Left renal pelvis (tissue), 4 donors: ENCODE measurements at places on chromosomes 7 and 10.

DNA sequence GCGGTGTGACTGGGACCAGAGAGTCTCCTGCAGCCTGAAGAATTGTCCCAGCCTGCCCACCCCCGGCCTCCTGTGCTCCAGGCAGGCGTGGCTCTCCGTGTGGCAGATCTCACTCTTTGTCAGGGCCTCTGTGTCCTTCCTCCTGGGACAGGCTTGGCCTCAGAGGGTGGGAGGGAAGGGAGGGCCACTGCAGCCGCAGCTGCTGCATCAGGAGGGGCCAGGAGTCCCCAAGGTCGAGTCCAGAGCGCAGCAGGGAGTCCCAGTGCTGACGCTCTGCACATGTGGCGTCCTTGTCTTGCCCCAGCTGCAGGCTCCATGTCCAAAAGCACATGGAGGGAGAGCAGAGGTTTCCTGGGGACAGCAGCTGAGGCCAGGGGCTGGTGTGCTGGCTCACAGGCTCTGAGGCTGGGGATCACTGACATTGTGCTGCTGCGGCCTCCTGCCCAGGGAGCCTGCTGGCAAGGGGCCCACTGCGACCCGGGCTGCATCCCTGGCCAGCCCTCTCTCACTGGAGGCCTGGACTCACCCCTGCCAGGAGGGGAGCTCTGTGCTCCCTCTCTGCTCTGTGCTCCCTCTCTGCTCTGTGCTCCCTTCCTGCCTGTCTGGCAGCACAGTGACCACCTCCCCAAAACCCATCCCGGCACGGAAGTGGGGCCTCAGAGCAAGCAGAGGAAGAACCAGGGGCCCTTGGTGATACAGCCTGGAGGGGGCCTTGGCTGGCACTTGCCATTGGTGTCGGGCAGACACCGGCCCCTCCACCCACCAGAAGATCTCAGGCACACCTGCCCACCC, 114.6 kb upstream of the RET start:
- peak; percentile 10 for DNase-seq

DNA sequence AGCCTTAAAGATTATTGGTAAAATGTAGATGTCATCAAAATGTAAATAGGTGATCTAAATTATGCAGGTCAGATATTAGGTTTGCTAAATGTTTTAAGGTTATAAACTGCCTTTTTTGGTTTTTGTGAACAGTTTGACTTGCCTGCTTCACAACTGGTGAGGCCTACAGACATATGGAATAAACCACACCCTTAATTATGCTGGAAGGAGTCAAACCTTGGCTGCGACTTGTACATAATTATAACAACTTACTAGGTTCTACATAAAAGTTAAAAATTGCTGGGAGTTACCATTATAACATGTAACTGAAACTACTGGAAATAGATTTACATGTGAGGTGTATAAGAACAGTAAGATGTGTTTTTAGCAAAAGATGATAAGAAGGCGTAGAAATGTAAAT, 31.5 kb upstream of the OPTN start:
- DNase-seq, result no peak

DNA sequence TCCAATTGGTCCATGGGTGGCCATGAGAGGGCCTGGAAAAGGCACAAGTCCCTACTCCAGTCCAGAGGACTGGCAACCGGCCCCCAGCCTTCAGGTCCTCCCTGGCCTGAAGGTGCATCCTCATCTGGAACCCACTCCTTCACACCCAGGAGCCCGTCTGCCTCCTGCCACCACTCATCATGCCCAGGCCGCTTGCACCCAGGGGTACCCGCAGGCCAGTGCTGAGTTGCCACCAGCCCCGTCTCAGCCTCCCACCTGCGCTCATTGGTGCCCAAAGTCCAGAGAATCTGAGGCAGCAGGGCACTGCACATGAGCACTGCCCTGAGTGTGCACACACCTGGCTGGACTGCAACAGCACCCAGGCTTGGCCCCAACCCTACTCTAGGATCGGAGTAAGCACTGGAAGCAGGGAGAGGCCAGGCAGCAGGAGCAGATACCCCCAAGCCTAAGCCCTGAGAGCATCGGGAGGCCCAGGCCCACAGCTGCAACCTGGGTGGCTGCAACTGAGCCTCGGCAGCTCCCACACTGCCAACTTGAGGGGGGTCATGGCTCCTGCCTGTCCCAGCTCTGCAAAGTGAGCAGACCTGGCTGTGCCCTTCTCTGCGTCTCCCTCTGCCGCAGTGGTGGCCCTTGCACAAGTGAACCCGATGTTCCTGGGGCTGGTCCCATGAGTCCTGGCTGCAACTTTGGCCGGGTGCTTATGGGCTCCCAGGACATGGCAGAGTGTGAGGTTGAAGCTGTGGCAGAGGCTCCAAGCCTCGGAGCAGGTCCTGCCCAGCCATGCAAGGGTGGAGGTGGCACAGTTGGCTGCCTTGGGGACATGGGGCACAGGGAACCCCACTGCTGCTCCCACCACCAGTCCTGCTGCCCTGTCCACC, 44.3 kb downstream of the TCERG1L start:
- DNase-seq, result no peak

- DNase-seq, result no peak
These were observed 90.6 kb downstream of the CARD11 start for GRCh38 chr7:2953099-2953498.

GRCh38 chr10:70893227-70894006, 5.1 kb upstream of the PCBD1 start:
- DNase-seq, result no peak

- no peak for DNase-seq
These were observed 297.4 kb upstream of the GLI3 start for GRCh38 chr7:42534441-42534840.

- DNase-seq, result no peak
These were observed 2.4 kb upstream of the DENND10 start for GRCh38 chr10:119101366-119102098.

DNA sequence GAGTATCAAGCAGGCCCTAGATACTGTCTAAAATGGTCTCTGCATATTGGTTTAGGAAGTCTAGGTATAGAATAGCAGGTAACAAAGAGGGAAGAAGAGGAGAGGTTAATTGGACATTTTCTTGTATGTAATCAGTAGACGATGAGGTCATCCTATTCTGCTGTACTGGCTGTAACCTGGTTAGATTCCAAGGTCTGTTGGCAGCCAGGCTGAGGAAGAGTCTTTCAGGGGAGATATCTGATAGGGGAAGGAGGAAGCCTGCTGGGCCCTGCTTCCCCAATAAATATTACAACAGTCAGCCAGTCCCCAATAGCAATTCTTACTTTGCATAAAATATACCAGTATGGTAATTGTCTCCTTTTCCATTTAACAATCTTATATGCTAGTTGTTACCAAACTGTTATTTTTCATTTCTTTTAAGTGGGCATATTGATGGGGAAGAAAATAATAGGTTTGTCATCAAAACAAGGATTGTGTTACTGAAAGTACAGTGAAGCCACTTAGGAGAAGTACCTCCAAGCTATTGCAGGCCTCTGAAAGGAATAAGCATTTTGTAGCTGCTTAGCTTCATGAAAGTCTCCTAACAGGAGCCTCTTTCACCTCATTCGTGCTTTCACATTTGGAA, 186.4 kb downstream of the LRRC4 start:
- no peak for DNase-seq

GRCh38 chr7:133709036-133709880, 417.9 kb upstream of the LRGUK start:
- no peak for DNase-seq

- DNase-seq, result no peak
These were observed 269.2 kb downstream of the MAD1L1 start for GRCh38 chr7:1963575-1963974.

DNA sequence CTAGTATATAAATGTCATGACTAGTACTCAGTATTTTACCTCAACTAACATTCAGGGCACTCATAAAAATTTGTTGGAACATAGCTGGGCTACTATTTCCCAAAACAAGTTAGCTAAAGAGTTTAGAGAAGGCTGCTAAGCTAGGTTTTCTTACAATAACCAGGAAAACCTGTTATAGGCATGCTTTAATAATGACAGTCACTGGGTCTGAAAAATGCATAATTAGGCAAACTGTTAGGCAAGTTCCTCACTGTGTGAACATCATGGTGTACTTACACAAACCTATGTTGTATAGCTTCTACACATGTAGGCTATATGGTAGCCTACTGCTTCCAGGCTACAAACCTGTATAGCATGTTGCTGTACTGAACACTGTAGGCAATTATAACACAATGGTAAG, 79.0 kb downstream of the DNAJC1 start:
- DNase-seq, result no peak

DNA sequence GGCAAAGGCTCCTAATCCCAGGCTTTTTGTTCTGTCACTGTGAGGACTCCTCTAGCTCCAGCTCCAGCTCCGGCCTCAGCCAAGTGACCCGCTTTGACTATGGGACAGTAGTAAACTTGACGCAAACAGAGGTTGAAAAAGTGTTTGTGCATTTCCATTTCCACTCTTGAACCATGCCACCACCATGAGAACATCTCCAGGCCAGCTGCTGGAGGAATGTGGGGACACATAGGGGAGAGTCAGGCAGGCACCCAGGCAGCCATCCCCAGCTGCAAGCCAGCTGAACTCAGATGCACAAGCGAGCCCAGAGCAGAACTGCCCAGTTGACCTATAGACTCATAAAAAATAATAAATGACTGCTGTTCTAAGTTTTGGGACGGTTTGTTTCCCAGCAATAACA, 224.7 kb downstream of the GRID1 start:
- DNase-seq, result no peak

- no peak for DNase-seq
These were observed 230.3 kb upstream of the MDFIC start for GRCh38 chr7:114691605-114692004.

DNA sequence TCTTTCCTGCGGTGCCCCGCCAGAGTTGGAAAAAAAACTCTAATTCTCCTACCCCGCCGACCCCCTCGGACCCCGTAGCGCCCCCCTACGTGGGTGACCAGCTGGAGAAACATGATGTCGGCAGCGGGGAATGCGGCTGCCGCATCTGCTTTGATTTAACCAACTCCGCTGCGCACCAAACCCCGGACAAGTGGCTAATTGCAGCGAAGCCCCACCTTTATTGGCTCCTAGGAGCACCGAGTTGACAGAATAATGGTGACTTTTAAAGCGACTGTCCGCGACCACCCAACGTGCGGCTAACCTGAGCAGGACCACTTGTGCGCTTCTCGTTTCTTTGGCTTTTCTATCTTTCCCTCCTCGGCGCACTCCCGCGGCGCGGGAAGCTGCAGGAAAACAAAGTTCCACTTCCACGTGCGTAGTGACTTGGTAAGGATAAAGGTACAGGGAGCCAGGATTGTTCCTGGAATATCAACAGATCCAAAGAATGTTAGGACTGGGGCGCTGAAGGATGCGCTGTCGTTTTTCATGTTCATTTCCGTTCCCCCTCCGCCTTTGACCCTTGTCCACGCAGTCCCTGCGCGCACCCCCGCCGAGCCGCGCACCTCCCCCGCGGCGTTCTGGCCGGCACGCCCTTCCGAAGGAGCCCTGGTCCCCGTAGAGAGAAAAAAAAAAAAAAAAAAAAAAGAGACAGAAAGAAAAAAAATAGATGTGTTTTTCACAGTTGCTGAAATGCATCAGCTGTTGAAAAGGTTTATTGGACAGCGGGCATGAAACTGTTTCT, 1.4 kb downstream of the WNT16 start:
- no peak for DNase-seq

DNA sequence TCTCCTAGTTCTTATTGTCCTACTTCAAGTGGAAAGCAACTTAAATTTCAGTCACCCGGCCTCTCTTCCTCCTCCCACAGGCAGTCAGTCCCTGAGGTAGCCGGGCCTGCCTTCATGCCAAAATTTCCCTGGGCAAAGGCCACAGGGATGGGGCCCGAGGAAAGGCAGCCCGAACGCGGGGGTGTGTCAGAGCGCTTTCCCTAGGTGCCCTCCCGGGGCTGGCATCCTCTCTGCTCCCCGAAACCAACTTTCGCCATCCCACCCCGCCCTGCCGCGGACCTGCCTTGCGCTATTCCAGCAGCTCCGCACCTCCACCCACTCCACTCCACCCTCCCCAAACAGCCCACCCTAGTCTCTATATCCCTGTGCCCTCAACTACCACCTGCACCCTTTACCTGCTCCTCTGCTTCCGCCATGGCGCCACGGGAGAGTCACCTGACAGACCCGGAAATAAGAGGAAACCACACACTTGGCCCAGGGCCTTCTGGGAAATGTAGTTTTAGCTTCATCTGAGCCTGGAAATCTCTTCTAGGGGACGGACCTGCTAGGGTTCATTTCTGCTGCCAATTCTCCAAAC, at the start of gene VPS41:
VPS41 (minus strand) TSS at position 433 of the 577 bp plus-strand sequence; CDS start at position 416, 17 bp downstream.
- peak; percentile 68 for DNase-seq

- no peak for DNase-seq
These were observed 186.1 kb downstream of the BMPER start for GRCh38 chr7:34091321-34091917.

- DNase-seq, result no peak
These were observed 5.8 kb upstream of the MINDY4 start for GRCh38 chr7:30765408-30765807.

- no peak for DNase-seq
These were observed 57.9 kb upstream of the TMEM72 start for GRCh38 chr10:44853148-44853734.

GRCh38 chr10:75449382-75450074, 18.1 kb downstream of the LRMDA start:
- no peak for DNase-seq

DNA sequence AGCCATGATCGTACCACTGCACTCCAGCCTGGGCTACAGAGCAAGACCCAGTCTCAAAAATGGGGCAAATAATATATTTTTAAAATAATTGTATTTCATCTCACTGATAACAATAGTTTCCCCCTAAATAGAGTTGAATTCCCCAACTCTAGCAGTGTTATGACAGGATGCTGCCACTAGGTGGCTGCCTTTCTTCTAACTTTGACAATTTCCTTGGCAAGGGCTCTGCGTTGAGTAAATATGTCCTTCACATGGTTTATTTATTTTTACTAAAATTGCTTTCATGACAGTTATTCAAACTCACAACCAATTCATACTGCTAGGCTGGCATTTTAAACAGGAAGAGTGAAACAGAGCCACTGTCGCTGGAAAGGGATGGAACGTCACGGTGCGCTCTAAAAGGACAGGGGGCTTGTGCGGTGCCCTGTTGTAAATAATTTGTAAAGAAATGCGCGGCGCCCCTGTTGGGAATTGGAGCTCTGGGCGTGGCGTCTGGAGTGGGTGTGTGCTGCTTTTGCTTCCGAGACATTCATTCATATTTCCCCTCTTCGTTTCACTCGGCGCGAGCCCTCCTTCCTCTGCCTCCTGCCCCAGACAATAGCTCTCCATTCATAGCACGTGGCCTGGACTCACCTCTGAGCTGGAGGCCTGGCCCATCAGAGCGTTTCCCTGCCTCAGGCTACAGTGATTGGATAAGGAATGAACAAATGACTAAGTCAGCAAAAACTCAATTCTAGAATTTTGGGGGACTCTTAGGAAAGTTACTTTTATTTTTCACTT, 20.5 kb upstream of the PITRM1 start:
- no peak for DNase-seq
